ENCODE measurements at places on chromosomes 6 and 20.

- DNase-seq, result peak; percentile 4
Measured at GRCh38 chr6:91299544-91300491, 712.9 kb upstream of the MAP3K7 start.

- no peak for DNase-seq
Measured at GRCh38 chr6:34248198-34248726, 544 bp downstream of the SMIM29 start.

DNA sequence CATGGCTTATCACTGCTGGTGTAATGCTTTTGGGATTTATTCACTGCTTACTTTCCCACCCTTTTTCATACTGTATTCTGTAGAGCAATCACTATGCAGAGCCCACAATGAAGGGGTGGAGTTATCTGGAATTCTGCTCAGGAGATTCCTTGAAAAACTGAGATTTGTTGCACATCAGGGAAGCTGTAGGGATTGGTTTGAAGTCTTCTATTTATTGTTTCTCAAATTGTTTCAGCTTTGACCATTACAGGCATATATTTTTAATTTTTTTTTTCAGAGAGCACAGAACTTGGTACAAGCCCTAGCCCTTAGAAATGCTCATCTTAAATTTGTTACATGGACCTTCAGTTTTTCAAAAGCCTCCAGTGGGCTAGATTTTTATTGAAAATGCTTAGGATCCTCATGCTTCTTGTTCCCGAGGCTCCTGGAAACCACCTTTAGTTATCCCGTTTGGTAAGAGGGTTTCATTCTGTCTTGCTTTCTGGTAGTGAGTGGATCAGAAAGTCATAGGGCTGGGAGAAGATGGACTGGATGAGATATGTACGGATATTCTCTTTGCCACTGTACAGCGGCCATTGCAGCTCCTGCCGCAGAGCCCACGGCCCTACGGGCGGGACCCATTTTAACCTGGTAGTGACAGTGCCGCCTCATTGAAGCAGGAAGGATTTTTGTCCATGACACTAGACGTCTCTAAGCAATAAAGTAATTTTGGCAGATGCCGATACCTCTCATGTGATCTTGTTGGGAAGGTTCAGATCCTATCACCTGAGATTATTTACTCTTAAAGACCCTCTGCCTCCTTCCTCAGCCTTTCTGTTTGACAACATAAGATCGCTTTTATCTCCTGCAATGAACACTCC, 45.3 kb upstream of the ZNF184 start:
- no peak for DNase-seq

DNA sequence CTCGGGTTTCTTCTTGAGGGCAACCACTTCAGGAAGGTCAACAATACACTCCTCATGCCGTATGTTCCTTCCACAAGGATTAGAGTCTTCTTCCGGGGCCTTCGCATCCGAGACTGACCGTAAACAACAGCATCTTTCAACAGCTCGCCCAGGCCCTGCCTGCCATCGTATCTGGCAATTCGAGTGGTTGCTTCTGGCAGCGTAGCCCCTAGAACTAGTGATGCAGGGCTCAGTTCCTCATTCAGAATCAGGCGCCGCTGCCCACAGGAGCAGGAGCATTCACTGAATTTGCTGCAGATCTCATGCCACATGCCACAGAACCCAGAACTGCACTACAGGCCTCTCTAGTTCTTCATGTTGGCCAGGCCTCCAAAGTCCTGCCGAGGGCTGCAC, 59.0 kb upstream of the AFDN start:
- DNase-seq, result no peak

GRCh38 chr6:82681119-82681714, 317.6 kb downstream of the TPBG start:
- DNase-seq, result no peak

- peak; percentile 61 for DNase-seq
Measured at GRCh38 chr6:17385660-17386059, 7.7 kb upstream of the CAP2 start.

GRCh38 chr6:12119085-12119588, 107.0 kb downstream of the HIVEP1 start:
- no peak for DNase-seq

DNA sequence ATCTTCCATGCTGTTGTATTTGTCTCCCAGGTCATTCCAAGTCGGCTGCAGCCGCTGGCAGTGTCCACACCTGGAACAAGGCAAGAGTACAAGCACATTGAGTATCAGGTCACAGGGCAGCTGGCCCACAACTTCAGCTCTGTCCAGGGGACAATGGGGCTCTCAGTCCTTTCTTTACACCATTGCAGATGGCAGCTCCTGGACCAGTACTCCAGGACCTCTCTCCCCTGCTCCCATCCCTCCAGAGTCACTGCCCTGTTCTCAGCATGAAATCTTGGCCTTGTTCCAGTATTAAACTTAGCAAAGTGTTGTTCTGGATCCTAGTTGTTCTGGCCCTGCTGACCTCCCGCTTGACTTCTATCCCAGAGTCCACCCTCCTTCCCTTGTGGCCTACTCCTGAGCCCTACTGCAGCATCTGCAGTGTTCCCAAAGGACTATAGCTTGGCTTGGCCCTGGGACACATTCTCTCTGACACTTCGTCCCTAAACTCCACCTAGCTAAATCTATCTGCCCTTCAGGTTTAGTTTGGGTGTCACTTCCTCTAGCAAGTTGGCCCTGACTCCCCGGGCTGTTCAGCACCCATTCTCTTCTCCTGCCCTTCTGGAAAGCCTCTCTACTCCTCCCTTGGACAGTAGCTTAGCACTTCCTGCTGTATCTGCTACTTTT, 5.8 kb downstream of the TXNDC5 start:
- no peak for DNase-seq

GRCh38 chr6:48111575-48111974, 578 bp upstream of the PTCHD4 start:
- DNase-seq, result no peak

All from fibroblast of skin of right quadriceps (primary cell).